ENCODE measurements at places on chromosomes 2 and 18.

GRCh38 chr2:176419591-176420071, 150.4 kb downstream of the MTX2 start:
- DNase-seq, result no peak

DNA sequence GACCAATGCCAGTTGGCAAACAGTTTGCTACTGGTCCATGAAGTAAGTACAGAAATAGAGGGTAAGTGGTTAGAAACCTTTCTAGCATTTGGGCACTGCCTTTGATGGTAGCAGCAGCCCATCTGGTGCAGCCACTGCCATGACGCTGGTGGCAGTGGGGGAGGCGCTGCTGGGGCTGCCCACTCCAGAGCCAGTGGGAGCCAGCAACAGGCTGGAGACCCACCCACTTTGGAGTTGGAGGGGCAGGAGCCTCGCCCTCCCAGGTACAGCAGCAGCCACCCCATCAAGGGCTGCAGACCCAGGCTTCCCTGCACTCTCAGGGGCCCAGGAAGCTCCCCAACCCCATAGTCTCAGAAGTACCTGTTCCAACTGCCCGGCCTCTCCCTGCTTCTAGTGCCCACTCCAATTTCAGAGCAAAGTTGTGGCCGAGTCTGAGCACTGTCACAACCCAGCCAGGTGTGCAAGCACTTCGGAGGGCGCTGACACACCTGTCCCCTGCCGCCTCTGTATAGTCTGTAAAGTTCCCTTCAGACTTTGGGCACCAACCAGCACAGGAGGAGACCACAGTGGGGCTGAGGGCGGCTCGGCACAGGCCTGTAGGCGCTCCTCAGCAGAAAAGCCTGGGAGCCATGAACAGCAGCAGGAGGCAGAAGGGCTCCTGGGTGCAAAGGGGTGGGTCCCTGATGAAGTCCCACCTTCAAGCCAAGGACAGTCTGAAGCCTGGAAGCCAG, 125.6 kb upstream of the CCDC150 start:
- DNase-seq, result no peak

GRCh38 chr18:31424383-31424988, 23.1 kb upstream of the DSG3 start:
- DNase-seq, result peak; percentile 49

DNA sequence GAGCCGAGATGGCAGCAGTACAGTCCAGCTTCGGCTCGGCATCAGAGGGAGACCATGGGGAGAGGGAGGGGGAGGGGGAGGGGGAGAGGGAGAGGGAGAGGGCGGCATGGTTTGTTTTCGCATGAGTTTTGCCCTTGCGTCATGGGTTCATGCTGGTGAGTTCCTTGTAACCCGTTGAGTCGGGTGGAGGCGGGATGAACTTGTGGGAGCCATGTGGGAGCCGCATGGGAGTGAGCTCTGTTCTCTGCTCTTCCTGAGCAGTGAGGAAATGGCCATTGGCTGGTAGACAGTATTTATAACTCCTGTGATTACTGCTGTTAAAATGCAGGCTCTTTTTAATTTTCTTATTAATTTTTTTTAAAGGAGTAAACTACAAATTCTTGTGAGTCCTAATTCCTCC, 108.0 kb downstream of the CEP192 start:
- no peak for DNase-seq

DNA sequence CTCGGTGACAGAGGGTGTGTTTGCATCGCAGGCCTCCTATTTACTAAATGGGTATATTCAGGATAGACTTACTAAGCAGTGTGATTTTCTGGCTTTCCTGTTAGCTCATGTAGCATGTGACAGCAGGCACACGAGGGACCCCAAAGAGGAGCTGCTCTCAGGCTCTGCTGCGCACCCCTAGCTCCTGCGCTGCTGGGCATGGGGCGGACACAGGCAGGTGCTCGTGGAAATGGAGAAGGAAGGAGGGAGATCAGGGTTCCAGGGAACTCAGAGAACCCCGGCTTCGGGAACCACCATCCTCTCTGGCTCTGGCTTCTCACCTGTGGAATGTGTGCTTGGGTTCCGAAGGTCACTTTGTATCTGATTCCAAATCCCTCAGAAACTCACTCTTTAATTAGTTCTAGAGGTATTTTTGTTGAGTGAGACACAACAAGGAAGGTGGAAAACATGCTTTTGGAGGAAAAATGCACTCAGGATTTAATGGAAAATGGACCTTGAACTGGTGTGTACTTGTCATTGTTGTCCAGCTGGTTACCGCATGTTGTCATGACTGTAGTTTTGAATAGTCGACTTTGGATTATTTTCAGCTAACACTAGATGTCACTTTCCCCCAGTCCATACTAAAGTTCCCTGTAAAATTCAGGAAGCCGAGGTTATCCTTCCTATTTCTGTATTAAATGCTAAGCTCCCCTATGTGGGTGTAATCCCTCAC, 3.5 kb downstream of the SNTG2 start:
- DNase-seq, result no peak

DNA sequence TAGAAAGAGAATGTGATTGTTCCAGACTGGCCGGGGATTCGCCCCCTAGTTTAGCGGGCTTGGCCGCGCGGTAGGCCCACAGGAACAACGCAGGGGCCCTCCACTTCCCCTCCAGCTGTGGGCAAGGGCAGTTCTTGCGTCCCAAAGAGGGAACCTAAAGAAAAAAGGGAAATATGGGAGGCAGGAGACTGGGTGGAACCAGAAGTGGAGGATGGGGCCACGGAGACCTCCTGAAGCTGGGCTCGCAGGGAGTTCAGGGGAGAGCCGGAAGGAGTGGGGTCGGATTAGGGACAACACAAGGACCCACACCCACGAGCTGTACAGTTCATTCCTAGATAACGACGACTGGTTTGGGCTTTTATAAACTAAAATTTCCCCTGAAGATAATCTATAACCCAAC, 18.2 kb downstream of the GNLY start:
- DNase-seq, result no peak

DNA sequence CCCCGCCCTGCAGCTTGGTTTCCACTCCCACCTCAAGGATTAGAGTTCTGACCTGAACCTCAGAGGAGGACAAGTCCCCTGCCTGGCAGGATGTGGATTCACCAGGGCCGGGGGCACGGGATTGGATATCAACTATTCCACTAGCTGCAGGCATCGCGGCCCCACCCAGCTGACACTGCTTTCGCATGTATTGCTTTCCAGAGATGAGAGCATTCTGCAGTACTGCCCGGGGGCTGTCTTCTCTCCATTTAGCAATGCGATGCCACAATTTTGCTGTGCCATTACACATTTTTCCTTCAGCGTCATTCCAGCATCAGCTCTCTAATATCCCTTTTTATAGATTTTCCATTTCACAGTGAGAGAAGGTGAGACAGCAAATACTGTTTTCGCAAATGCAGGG, 42.0 kb downstream of the CTIF start:
- no peak for DNase-seq

DNA sequence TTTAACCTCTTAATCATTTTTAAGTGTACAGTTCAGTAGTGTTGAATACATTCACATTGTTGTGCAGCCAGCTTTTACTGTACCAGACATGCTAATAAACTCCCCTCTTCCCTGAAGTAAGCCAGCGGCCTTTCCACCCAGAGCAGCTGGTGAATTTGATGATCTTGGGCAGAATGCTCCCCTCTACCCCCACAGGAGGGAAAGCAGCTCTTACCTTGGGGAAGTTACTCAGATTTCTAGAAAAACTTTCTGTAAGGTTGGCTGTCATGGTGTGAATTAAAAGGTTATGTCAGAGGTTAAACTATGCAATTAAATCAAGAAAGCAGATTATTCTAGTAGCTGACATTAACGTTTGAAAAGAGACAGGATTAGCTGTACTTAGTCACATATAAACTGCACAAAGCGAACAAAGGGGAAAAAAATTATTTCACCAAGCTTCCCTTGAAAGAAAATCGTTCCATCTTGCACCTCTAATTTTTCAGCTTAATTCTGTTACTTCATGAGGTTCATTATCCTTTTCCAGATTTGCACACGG, 398.5 kb upstream of the NRP2 start:
- no peak for DNase-seq

DNA sequence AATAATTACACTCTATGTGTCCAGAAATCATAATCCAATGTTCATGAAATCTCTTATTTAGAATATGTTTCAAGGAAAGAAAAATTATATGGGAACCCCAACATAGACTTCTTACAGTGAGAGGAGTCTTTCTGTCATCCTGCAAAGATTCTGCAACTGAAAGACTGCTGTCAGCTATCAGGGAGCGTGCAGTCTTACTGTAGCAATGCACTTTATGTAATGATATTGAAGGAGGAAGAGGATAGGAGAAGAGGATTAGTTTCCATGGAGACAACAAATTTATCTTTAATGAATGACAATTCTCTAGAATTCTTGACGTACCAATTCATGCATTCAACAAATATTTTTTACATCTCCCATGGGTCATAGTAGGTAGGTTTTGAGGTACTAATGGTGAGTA, 61.3 kb upstream of the MYT1L start:
- no peak for DNase-seq

DNA sequence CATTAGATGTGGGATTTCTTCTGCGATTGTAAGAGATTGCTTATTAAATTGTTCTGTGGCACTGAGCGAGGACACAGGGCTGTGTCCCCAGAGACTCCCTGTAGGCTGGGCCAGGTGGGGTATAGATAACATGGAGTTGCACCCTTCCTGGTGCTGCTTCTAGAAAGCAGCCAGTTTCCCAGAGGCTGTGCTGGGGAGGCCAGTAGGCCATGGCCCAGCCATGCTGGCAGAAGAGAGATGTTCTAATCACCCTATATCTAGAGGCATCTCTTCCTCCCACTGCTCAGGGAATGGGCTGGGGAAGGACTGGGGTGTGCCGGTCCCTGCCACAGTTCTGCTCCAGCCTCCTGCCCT, 66.9 kb downstream of the HS1BP3 start:
- DNase-seq, result no peak

GRCh38 chr18:26185267-26185666, 41.0 kb upstream of the TAF4B start:
- DNase-seq, result peak; percentile 9

DNA sequence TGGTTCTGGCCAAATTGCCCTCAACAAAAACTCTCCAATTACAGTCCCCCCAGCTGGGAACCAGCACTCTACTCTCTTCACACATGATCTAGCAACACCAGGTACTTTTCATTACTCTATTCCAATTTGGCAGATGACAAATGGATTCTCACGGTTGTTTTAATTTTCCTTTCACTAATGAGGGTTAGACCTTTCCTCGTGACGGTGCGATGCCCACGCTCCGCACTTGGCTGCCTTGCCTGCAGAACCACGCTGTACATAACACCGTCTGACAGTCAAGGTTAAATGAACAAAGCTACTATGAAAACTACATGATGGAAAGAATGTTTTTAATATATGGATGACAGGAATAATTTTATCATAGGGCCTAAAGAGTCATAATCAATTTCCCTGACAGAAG, 141.5 kb downstream of the FBXO15 start:
- DNase-seq, result no peak

GRCh38 chr2:177886824-177887223, 185.8 kb downstream of the PDE11A start:
- no peak for DNase-seq

DNA sequence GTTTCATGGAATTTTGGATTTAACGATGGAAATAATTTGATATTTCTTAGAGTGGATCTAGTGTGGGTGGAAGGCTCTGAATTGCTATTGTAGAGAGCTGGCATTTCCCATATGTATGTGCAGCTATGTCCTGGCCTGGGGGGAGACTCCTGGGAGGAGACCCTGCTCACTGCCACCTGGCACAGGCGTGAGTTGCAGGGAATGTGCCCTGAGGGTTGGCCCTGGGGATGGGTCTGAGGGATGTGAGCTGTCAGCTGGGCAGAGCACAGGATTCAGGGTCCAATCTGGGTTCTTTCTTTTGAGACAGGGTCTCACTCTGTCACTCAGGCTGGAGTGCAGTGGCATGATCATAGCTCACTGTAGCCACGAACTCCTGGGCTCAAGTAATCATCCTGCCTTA, 120.2 kb downstream of the CLIP4 start:
- DNase-seq, result no peak

GRCh38 chr2:66164470-66164869, 270.5 kb upstream of the MEIS1 start:
- no peak for DNase-seq

- no peak for DNase-seq
These were observed 800 bp downstream of the IL1RL2 start for GRCh38 chr2:102187496-102188150.

DNA sequence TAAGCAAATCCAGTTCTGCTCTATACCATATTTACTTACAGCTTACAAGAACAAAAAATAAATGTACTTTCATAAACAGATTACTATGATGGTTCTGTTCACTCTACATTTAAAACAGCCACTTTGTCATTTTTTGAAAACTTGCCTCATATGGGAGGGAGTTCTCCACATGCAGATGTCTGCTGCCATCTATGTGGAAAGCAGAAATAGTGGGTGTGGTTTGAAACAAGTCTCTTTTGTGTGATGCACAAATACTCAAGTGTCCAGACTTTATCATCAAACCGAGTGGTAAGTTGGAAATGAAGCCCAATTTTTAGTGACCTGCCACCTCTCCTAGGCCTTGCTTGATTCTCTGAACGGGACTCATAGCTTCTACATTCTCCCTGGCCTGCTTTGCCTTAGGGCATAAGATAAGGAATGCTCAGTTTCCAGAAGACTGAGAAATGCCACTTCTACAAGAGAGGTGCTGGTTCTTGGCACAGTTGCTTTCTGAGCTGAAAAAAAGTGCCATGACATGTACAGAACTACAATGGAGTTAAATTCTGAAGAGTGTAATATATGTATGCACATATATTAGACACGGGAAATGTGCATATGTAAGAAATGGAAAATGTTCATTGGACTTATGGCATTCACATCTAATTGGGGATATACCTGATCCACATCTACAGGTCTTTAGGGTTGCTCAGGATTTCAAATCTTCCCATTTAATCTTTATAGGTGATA, 221.0 kb downstream of the SLC8A1 start:
- DNase-seq, result no peak

DNA sequence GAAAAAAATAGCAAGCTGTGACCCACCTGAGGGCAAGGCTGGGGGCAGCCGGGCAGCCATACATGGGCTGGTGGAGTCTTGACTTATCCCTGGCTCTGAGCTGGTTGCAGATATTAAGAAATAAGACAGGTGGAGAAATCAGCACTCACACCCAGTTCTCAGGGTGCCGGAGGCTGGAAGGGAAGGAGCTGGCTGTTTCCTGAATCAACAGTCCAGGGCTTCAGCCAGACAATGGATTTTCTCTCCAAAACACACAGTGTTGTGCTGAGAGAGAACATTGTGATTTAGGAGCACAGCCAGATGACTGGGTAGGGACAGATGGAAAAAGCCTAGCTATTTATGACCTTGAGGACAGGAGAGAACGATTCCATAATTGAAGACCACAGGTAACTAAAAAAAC, 208.8 kb downstream of the LDLRAD4 start:
- DNase-seq, result no peak

GRCh38 chr18:64175432-64175831, 26.5 kb upstream of the LINC00305 start:
- no peak for DNase-seq

- no peak for DNase-seq
These were observed 22.5 kb downstream of the MOB4 start for GRCh38 chr2:197538412-197538811.
